ENCODE measurements at places on chromosomes 4 and X. TPM values are rescaled to one million over a fixed set of nuclear protein-coding genes. Genes with fewer than 3 reads are reported as not detected.

The AFM gene
- total RNA-seq: not detected

GRCh38 chrX:1246816-1247215 is 21.8 kb upstream of the CSF2RA start:
- DNase-seq: peak; percentile 97

The GYPA gene
- total RNA-seq: not detected

The DNAAF6 gene
- not detected for total RNA-seq

- no peak for DNase-seq
Measured at GRCh38 chrX:19798423-19798822, 89.0 kb downstream of the SH3KBP1 start.

The TAF7L gene
- total RNA-seq: 0.11 TPM

The UPF3B gene
- total RNA-seq: 18.4 TPM

All from endodermal cell (in vitro differentiated cells).